ENCODE measurements at places on chromosomes 3 and 15.
A peak's percentile ranks its signal among the peaks of the same experiment; 100 is the strongest.

- no peak for DNase-seq
Observed at GRCh38 chr3:83321891-83322290, 1560.4 kb upstream of the GBE1 start.

GRCh38 chr3:190514413-190515153, 698 bp downstream of the IL1RAP start:
- DNase-seq = peak; percentile 46

DNA sequence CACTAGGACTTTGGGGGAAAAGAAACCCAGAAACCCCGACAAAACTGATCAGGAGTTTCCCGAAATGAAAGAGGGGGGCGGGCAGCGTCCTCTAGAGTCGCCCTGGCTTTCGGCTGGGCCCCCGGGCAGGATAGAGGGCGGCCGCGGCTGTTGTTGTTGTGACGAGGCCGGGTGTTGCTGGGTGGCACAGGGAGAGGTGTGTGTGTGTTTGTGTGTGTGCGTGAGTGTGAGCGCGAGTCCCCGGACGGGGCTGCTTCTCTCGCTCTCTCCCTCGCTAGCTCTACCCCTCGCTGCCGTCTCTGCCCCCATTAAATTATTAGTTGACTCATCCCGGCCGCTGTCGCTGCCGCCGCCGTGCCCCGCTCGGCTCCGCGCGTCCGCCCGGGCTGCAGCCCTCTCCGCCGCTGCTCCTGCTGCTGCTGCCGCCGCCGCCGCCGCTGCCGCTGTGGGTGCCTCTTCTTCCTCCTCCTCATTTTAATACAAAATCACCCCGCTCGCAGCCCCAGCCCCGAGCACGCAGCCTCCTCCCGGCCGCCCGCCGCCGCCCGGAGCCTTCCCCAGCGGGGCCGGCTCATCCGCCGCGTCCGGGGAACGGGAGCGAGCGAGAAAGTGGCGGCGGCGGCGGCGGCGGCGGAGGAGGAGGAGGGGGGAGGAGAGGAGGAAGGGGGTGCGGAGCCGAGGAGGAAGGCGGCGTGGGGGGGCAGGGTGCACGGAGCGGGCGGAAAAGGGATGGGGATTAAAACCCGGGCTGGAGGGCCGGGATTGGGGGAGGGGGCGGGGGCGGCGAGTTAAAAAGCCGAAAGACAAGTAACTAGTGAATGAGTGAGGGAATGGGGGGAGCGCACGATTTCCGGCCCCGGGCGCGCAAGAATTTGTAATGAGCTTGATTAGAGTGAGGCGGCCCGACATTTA, at the start of gene SATB1:
Gene SATB1 (minus strand): TSS at position 611 of the 912 bp plus-strand sequence. CDS start 4,372 bp downstream, outside the sequence.
- peak; percentile 84 for DNase-seq

- peak; percentile 96 for DNase-seq
Observed at GRCh38 chr3:85171976-85172375, 213.2 kb downstream of the CADM2 start.

Data from G401 (cell line).